ENCODE measurements at places on chromosomes 2 and 18.

- DNase-seq, result no peak
These were observed 87.7 kb upstream of the LYPD1 start for GRCh38 chr2:132757676-132758075.

DNA sequence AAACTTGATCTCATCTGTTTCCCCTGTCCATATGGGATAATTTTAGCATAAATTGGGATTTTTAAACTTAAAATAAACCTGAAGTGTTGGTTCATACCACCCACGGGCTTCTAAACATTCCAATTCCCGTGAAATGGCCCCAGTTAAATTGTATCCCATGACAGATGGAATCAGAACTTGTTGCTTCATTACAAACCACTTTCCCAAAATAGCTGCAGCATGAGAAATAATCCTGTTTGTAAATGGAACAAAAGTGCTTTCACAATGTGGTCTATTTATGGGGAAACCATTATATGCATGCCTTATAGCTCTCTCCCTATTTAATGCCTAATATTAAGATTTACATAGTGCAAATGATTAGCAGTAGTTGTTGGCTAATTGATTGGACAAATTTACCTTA is 15.9 kb downstream of the SCG2 start:
- no peak for DNase-seq

- no peak for DNase-seq
These were observed 114.3 kb upstream of the MYO3B start for GRCh38 chr2:170063456-170064235.

GRCh38 chr2:37143974-37144373 is 12.8 kb downstream of the EIF2AK2 start:
- DNase-seq, result no peak

DNA sequence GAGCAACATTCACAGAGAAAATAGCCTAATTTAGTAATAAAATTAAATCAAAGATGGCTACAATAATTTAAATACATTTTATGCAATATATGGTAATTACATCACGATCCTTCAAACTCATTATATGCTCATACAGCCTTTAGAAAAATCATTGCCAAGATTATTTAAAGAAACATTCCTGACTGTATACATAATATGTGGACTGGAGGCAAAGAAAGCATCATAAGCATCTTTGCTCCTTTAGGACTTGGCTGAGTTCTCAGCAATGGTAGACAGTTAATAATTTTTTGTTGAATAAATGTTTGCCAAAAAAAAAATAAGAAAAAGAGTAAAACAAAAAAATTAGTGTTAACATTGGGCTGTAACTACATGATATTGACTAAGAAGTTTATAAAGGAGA is 26.9 kb downstream of the NCKAP5 start:
- no peak for DNase-seq

- no peak for DNase-seq
These were observed 88.6 kb upstream of the ID2 start for GRCh38 chr2:8593243-8593642.

GRCh38 chr18:58893388-58894099 is 28.9 kb downstream of the ZNF532 start:
- no peak for DNase-seq

DNA sequence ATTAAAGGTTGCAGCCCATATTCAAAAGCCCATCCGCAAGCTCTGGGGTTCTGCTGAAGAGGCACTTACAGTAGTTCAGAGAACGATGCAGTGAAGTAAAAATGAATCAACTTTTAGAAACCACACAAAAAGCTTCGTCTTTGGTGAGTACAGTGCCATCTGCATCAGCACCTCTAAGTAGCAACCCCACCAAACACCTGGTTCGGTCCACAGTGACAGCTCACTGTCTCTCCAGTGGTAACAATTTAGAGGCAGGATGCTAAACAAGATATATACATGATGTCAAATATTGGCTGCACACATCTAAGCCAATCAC is 275.4 kb upstream of the TCF4 start:
- DNase-seq, result no peak

- DNase-seq, result no peak
These were observed 21.1 kb upstream of the NOSTRIN start for GRCh38 chr2:168781191-168781817.

DNA sequence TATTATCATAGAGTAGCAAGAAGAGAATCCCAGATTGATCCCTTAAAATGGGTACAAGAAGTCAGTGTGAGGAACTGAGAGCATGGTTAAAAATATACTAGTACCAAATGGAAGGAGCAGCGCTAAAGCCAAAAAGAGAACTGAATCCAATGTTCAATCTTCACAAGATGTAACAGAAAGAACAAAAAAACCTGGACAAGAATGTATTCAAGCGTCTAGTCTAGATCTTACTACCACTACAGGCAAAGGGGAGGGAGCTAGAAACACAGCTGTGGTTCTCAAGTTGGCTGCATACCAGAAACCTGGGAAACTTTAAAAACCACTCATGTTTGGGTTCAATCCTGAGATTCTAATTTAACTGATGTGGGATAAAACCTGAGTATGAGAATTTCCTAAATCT is 57.5 kb downstream of the PIAS2 start:
- DNase-seq, result no peak

DNA sequence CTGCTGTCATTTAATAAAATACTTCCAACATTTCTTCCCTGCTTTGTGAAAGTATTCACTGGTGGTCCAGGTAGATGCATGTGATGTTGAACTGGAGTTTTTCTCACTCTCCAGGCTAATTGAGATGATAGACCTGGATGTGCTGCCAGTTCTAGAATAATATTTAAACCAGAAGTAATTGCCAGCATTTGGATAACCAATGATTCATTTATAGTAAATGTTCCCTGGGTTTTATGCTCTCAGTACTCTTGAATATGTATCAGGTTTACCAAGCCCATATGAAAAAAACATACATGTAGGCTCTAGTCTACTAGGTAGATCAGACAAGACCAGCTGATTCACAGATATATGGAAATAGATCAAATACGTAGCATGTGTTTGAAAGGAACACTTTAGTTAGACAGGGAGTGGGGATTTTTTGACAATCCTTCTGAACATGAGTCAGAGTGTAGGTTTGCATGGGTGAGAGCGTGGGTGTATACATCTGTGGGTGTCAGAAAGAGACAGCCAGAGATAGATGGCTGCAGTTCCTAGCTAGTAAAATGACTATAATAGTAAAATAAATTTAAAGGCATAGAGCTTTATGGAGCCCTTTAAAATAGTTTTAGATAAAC is 115.1 kb downstream of the NAB1 start:
- no peak for DNase-seq

- DNase-seq, result no peak
These were observed 73.6 kb upstream of the NXPH2 start for GRCh38 chr2:138853761-138854160.

DNA sequence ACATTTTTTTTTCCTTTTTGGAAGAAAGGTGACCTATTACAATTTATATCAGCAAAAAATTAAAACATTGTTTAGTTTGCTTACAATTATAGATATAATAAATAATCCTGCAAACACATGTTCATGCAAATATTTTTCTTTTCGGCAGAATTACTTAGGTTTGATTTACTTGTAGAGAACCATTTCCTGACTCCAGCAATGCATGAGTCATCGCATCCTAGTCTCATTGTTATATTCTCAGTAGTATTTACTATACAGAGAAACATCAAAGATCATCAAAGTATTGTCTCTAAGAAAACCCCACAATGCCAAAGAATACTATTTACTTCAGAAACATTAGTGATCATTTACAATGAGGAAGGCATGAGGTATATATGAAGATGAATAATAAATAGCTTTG is 40.4 kb upstream of the MTIF2 start:
- DNase-seq, result no peak

- no peak for DNase-seq
These were observed 76.9 kb downstream of the MBP start for GRCh38 chr18:77055429-77056300.

GRCh38 chr2:6072768-6073167 is 380.6 kb downstream of the SOX11 start:
- DNase-seq, result no peak

DNA sequence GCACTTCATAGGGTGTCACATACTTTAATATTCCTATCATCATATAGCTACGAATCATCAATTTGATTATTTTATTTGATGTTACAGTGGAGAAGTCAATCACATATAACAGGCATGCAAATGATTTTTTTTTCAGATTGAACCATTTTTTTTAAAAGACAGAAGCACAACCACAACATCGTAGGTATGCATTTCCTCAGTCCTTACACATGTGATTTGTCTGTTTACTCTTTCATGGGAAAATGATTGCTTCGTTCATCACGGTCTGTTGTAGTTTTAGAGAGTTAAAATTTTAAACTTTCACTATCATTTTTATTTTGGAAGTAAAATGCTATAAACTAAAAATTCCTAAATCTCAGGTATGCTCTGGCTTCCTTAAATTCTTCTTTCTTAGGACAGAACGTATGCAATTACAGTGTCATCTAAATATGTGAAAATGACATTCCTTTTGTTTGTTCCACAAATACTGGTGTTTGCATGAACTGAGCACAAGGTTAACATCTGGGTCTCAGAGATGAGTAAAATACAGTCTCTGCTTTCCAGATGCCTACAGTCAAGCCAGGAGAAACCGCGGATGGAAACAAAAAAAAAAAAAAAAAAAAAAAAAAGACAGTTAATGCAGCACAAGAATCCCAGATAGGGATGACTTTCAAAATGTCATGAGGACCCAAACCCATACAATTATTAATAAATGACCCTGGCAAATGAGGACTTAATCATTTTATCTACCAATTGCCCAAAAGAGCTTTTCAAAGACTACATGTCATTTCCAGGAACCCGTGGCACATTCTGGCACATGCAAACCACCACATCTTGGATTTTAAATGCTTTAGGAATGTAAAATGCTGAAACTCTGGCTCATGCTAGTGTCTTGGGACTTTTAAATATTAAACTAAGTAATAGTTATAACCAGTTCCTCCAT is 201.2 kb downstream of the LRP1B start:
- DNase-seq, result no peak

DNA sequence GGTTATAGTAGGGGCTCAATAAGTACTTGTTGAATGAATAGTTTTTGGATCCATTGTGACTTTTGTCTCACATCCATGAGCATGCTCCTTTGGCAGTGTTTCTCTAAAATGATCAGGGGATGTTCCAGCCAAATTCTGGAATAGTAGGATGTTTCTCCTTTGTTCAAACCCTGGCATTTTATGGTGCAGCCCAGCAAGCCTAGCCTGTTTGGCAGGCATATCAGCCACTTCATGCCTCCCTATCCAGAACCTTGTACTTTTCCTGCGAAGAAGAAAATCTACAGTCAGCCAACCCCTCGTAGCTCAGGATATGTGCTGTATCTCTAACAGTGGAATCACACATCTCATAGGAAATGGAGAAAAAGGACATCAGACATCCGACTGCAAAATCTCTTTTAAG is 27.1 kb upstream of the RPRD1A start:
- no peak for DNase-seq

- DNase-seq, result no peak
These were observed 124.8 kb upstream of the NYAP2 start for GRCh38 chr2:225274751-225275150.

- no peak for DNase-seq
These were observed 249.1 kb downstream of the ATAD2B start for GRCh38 chr2:23677836-23678235.

DNA sequence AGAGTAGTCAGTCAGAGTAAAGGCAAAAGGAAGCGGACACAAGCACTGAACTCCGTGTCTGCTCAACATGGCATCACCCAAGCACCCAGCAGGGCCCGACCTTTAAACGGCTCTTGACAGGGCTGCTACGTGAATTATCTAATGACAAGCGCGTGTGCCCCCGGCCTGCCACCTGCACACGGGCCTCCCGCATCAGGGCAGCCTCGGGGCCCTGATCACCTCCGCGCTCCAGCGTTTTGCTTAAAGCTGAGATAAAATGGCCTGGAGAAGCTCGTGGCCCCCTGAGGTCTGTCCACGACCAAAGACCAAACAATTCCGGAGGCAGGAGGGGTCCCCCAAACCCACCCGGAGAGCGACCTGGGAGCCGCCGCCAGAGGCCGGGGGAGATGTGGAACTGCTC is 376 bp downstream of the NDUFA10 start:
- peak; percentile 19 for DNase-seq

GRCh38 chr2:85257359-85257969 is 70.3 kb downstream of the TGOLN2 start:
- no peak for DNase-seq

- no peak for DNase-seq
These were observed 306.1 kb upstream of the KLHL29 start for GRCh38 chr2:23078784-23079434.

GRCh38 chr18:5447442-5447841 is 96.4 kb downstream of the EPB41L3 start:
- no peak for DNase-seq

- DNase-seq, result peak; percentile 59
These were observed 60.7 kb downstream of the TET3 start for GRCh38 chr2:74045454-74045853.

DNA sequence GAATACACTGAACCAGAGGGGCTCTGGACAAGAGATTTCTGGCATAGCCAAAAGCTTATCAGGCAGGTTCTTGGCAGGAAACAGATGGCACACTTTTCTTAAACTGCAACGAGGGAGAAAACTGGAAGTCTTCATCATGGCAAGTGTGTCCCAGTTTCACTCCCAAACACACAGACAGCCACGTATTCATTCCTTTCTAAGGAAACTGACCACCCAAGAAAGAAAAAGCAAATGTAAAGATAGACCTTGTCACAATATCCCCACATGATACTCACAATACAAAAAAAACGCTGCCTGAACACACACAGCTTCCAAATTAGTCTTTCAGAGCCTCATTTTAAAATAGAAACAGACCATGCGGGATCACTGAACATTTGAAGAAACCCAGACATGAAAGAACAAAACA is 40.6 kb upstream of the RTTN start:
- DNase-seq, result no peak

GRCh38 chr2:164080486-164080885 is 344.7 kb upstream of the FIGN start:
- no peak for DNase-seq

DNA sequence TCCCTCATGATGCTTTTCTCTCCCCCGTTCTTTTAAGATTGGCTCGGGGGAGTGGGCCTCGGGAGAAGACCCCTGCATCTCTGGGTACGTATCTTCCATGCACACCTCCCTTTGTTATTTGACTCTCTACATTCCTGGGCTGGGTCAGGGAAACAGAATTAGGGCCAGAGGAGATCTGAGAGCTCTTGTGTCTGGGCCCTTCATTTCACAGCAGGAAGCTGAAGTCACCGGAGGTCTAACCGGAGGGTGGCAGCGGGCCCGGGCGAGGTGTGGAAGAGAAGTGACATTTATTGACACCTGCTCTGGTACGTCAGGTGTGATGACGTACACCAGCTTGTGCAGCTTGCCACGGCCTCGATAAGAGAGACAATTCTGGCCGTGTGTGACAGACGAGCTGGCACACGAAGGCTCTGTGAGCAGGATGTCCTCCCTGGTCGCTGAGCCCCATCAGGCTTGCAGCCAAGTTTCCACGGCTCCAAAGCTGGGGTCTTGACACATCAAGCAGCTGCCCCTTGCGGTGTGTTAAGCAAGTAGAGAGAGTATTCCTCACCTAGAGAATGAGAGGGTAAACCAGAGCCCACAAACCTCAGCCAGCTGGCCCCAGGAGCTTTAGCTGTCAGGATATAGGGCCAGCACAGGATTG is 30.4 kb downstream of the TOGARAM2 start:
- DNase-seq, result no peak

Measured in breast epithelium (tissue), 4 donors.